ENCODE measurements at places on chromosomes 5 and 9.

DNA sequence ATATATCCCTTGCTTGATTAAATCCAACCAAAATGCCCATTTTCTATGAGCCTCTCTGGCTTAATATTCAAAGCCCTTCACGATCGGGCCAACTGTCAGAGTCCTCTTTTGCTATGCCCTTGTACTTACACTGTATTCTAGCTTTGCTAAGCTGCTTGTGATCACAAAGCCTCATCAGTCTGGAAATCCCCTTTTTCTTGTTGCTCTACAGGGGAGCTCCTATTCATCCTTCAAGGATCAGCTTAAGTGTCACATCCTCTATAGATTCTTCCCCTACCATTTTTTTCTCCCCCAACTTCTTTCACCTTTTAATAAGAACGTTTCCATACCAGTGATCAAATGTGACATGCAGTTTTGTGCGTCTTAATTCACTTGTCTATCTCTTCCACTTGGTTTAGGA lies 450.4 kb upstream of the CHD1 start:
- DNase-seq, result no peak

GRCh38 chr5:176776141-176776865 lies 34.1 kb upstream of the UNC5A start:
- no peak for DNase-seq

GRCh38 chr5:127665641-127666040 lies 16.8 kb downstream of the CTXN3 start:
- no peak for DNase-seq

- DNase-seq, result no peak
Observed at GRCh38 chr5:116573702-116574366, 789 bp downstream of the SEMA6A start.

GRCh38 chr5:142849466-142849865 lies 79.3 kb downstream of the ARHGAP26 start:
- DNase-seq, result no peak

DNA sequence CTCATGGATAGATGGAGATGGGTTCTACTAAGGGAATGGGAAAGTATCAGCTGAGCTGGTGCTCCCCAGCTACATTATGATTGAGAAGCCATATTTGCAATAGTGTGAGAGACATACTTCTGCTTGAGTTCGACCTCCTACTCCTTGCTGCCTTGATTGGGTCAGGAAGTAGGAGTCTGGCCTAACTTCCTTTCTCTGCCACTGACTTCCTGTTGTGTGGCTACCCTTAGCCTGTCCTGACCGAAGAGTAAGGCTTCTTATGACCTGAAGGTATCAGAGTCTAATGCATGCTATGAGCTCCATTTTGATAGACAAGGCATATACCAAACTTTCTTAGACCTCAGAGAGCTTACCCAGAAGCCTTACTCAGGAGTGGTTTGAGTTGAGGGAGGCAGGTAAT lies 53.9 kb downstream of the OSTF1 start:
- DNase-seq, result no peak
